ENCODE measurements at places on chromosomes 1 and 21.

GRCh38 chr1:165114022-165114888, 242.3 kb downstream of the LMX1A start:
- peak; percentile 21 for DNase-seq

GRCh38 chr1:216186816-216187215, 236.4 kb downstream of the USH2A start:
- no peak for DNase-seq

GRCh38 chr1:81678779-81679178, 122.0 kb upstream of the ADGRL2 start:
- no peak for DNase-seq

DNA sequence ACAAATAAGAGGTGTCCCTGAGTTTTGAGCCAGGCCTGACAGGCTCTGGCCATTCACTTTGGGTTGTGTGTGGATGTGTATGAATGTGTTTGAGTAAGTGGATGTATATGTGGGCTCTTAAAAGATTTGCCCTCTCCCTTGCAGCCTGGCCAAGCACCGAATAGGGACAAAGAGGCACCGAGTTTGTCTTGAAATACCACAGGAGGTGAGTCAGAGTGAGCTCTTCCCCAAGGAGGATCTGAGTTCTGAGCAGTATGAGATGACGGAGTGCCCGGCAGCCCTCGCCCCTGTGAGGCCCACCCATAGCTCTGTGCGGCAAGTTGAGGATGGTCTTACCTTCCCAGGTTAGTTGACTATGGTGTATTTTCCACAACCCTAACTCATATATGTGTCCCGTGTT, 19.0 kb downstream of the KDM4A start:
- no peak for DNase-seq

- DNase-seq, result no peak
Measured at GRCh38 chr1:35605867-35606182, 32.7 kb downstream of the TFAP2E start.

DNA sequence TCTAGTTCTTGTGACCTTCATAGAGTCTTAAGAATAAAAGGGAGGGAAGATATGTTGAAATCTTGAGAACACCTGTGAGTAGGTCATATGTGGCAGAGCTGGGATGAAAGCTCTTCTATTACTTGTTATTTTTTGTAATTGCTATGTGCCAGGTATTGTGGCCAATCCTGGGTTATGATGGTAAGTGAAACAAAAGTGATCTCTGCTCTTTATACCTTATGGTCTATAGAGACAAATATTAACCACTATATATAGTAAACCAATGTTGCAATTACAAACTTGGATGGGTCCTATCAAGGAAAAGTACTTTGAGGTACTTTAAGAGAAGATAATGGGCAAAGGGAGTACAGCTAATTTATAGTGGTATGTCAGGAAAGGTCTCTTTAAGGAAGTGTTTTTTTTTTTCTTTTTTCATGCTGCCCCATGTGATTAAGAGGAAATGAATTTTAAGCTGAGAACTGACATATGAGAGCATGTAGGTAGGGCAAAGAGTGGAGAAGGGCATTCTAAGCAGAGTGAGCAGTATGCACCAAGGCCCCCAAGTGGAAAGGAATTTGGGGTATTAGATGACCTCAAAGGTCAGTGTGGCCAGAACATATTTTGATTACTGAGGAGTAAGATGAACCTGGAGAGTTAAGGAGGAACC, 43.3 kb downstream of the POU2F1 start:
- DNase-seq, result peak; percentile 27

DNA sequence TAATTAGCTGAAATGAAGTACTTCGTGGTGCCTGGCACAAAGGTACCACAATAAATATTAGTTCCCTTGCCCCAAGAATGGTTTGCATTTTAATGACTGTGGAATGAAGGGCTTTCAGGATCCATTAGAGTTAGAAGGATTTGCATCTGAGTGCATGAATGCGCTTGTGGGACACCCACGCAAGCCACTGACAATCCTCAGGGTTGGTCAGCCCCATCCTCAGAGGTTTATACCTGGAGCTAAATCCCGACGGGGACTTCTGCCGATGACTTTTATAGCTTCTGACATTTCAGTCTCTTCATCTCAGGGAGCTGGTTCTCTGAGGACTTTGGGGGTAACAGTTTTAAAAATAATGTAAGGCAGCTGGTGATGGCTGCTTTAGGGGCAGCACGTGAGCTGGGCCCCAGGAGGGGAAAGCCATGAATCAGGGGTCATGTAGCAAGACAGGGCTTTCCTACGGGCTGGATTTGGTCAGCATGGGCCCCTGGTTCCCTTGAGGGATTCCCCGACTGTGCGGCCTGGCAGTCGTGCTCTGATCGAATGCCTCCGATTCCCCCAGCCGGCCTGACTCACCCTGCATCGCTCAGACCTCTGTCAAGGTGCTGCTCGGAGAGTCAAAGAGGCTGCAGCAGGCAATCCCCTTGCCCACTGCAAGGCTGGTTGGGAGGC, 20.8 kb upstream of the IL10 start:
- no peak for DNase-seq

DNA sequence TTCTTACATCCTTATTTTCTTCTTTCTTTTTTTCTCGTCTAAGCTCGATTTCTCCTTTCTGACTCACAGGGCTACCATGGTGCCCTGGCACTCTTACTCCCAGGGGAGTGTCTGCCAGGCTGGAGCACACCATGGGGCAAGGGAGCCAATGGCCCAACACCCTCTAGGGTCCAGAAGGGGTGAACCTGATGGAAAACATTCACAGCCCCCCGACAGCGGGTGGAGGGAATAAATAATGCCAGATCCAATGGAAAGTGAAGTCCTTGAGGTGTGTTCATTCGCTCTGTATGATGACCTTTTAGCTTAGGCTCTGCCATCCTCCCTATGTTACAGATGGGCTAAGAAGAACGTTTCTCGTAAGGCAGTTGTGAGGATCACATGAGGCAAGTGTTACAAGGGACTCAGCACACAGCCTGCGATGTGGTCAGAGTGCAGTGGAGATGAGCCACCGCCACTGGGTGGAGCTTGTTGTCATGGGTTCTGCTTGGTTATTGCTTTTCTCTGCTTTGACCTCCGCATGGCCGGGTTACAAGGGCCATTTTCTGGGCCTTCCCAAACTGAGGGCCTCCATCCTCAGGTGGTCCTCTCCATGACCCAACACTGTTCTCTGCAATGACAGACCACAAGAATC, 3.5 kb upstream of the FCMR start:
- DNase-seq, result peak; percentile 89

DNA sequence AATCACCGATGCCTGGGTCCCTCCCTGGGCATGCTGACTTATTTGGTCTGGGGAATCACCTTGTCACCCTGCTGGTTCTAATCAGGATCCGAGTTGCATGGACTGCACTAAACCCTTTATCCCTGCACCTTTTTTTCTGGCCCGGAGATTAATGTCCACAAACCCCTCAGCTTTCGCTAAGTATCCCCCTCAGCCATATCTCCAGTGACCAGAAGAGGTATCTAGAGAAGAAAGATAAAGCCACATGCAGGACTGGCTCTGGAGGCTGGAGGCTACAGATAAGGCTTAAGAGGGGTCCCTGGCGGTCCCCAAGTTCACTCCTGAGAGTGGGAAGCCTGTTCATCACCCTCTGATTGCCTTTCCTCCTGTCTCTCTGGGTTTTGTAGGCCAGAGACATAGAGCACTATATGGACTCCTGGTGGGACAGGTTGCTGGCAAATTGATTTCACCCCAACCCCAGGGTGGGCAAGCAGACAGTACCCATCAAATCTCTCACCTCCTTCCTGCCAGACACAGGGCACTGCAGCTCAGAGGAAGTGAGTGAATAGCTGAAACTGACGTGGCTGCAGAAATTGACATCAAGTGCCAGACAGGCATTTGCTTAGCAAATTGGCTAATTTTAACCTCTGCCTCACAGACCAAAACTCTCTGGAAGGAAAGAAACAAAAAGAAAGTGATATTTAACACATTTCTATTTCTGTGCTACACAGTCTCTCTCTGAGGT, 38.8 kb downstream of the HMGB4 start:
- peak; percentile 20 for DNase-seq

- DNase-seq, result no peak
Measured at GRCh38 chr1:64082459-64082858, 121.0 kb upstream of the UBE2U start.

DNA sequence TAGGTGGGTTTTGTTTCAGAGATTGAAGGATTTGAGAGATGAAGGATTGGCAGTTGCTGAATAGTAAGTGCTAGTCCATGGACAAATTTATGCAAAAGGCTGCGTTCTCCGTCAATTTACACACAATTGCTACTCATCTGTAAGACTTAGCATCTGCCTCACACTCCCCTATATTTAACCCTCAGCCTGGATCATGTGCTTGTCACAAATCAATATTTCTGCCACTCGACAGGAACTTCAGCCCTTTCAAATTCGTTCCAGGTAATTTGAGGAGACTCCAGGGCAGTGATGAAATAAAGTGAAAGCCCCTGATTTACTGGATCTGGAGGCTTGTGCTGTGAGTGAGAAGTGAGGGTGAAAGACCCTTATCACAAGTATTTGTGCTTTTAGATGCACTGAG, 105.6 kb upstream of the UBE2U start:
- no peak for DNase-seq

- DNase-seq, result no peak
Measured at GRCh38 chr1:46757247-46757955, 38.5 kb upstream of the EFCAB14 start.

- DNase-seq, result peak; percentile 65
Measured at GRCh38 chr1:68347415-68347814, 102.3 kb downstream of the RPE65 start.

DNA sequence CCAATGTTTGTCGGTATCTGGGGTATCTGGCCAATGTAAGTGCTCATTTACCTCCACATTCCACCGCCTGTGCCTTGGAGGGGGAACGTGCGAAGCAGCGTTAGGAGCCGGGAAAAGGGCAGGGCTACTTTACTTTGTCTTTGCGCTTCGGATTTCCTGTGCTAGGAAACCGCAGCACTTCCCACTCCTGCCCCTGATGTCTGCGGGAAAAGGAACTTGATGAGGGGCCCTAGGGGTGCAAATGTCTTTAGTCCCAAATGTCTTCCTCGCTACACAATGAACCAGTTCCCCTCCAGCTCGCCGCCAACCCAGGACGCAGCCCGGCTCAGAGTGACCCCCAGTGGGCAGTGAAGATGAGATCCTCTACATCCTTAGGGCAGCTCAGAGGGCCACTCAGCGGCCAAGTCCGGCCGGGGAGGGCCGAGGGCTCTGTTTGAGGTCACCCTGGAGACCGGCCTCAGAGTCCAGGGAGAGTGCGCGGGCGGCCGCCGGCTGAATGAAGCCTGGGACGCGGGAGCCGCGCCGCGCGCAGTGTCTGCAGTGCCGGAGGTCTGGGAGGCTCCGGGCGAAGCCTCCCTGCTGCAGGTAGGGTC, at the start of gene DYNLT5:
Gene DYNLT5, plus strand, starts transcription at position 460 of the 593 bp plus-strand sequence. CDS start 2,200 bp downstream, outside the sequence.
- no peak for DNase-seq

- DNase-seq, result peak; percentile 16
Measured at GRCh38 chr1:32709476-32709875, 6.9 kb upstream of the SYNC start.

DNA sequence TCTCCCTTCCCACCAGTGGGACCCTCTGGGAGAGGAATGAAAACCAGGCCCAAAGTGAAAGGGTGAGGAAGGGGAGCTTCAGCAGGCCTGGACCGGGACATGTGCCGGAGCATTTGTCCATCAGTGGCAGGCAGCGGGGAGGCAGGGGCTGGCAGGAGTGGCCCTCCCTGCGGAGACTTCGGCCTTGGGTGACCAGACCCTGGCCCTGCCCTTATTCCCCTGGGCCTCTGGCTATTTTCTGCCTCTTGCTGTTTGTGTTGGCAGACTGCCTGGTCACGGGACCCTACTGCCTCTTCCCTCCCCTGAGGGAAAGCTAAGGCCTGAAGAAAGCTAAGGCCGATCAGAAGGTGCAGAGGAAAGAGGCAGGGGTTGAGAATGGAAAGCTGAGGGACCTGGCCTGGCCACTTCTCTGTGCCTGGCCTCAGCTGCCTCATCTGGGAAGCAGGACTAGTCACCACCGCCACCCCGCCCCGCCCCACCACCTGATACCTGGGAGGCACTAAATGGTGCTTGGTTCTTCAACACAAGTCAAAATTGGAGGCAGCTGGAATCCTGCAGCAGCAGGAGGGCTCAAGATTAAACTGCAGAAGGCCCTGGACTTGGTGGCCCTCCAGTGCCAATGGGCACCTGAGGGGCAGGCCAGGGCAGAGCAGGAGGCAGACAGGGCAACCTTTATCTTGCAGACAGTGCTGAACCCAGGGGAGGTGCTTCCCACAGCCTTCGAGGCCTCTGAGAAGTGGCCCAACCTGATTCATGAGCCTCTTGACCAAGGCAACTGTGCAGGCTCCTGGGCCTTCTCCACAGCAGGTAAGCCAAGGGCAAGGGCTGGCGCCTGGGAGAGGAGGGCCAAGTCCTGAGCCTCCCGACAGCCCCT, 7.9 kb downstream of the TINAGL1 start:
- no peak for DNase-seq

DNA sequence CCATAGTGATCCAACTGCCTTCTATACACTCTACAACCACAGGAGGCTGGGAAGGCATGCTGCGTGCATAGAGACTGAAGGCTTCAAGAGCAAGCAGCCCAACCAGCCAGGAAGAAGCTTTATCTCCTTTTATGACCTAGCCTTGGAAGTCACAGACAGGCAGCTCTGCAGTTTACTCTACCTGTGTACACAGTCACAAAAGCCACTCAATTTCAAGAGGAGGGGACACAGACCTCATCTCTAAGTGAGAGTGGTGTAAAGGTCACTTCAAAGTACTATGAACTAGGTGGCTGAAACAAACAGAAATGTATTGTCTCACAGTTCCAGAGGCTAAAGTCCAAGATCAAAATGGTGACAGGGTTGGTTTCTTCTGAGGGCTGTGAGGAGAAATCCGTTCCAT, 69.6 kb upstream of the GJB5 start:
- DNase-seq, result no peak

- no peak for DNase-seq
Measured at GRCh38 chr1:193115629-193116227, 6.1 kb upstream of the CDC73 start.

GRCh38 chr1:94679332-94680038, 137.9 kb upstream of the F3 start:
- no peak for DNase-seq

GRCh38 chr21:42381347-42381984, 14.4 kb downstream of the TMPRSS3 start:
- peak; percentile 64 for DNase-seq

- DNase-seq, result peak; percentile 36
Measured at GRCh38 chr21:43312011-43312410, 114.9 kb downstream of the SIK1 start.

GRCh38 chr1:66364578-66365391, 169.2 kb upstream of the SGIP1 start:
- no peak for DNase-seq
